ENCODE measurements at places on chromosomes 11 and 22.

- DNase-seq: no peak
These were observed 1.4 kb upstream of the OR4D11 start for GRCh38 chr11:59501931-59502330.

GRCh38 chr11:128731041-128731663, 37.3 kb downstream of the FLI1 start:
- no peak for DNase-seq

- DNase-seq: no peak
These were observed 3.2 kb upstream of the WNT11 start for GRCh38 chr11:76209375-76209972.

GRCh38 chr11:18091731-18092130, 14.2 kb downstream of the SAAL1 start:
- no peak for DNase-seq

DNA sequence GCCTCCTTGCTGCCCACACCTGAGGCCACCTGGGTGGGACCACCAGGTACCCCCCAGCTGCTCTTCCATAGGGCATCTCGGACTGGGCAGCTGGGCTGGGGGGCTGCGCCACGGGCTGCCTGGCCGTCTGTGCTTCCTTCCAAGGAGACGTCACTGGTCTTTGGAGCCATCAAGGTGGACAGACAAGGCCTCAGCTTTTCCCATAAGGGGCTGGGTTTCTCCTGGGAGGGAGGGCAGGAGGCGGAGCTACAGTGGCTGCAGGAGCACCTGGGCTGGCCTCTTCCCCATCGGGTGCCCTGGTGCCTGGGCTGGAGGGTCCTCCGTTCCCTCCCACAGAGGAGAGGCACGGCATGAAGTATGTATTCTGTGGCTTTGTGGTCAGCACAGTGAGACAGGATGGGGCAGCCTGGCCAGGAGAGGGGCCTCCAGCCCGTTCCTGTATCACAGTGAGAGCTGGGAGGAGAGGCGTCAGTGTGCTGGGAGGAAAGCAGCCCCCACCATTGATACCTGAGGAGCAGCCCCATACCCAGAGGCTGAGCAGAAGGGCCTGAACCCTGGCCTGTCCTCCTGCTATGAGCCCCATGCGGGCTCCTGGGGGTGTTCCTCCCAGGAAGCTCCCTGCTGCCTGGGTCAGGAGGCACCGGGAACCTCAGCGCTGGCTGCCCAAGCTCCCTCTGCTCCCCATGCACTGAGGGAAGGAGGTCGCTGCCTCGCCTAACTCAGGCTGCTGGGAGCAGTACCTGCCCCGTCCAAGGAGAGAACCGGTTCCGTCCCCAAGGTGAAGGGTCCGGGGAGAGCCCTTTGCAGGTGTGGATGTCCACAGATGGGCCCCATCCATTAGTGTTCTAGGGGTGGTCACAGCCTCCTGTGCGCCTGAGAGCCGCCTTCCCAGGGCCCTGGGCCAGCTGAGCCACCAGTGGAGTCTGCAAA, 1075.0 kb downstream of the BRD1 start:
- no peak for DNase-seq

DNA sequence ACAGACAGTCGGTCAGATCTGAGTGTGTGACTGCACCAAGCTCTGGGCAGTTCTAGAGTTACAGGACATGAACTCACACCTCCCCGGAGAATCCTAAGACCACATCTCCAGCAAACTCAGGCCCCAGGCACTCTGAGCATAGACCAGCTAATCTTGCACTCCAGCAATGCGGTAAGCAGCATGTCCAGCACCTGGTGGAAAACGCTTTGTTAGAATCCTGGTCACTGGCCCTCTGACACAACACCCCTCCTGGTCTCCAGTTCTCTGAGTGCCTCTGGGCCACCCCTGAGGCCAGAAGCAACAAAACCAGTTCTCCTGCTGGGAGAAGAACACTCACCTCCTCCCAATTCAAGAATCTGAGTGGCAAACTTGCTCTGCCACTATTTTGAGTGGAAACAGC, 82.7 kb upstream of the TMEM45B start:
- no peak for DNase-seq

DNA sequence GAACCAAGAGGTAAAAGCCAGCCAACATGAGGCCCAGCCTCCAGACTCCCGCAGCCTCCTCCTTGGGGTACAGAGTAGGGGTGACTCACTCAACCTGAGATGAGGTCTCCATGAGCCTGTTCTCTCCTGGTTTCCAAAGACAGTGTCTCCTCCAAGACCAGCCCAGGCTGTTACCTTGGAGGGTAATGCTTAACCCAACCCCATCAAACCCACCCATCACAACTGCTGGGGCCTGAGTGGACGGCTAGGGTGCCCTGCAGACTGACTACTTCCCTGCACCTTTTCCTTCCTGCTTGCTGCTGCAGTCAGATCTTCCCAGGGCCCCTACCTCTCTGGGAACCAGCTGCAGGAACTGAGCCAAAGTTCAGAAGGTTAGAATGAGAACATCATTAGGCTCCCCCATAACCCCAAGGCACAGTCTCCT, 5.1 kb upstream of the NOL12 start:
- DNase-seq: no peak

- DNase-seq: no peak
These were observed 2.5 kb downstream of the FGF3 start for GRCh38 chr11:69816671-69817070.

GRCh38 chr22:46738647-46739093, 618 bp upstream of the CERK start:
- no peak for DNase-seq

DNA sequence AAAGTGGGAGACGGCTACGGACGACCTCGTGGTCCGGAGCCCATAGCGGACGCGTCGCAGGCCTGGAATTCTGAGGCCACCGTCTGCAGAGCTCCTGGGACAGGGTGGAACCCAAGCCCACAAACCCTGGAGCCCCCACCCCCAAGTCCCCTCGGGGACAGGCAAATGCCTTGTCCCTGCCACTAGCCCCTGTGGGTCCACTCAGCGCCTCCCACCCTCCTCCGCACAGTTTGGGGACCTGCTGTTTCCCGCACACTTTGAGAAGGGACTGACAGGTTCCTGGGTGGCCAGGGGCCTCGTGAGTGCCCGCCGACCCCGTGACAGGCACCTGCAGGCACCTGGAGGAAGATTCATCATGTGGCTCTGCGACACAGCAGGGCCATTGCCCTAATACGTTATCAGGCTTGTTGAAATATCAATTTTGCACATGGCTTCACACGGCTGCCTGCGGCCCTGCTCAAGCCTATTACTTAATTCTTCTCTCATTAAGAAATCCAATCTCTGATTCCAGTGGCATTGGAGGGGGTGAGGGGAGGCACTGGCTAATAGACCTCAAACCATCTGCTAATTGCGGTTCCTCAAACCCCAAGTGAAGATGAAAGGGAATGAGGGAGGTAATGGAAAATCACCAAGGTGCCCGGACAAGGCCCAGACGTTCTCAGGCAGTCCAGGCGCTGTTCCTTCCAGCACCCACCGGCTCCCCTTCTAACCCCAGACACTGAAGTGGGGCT, 672.5 kb downstream of the BRD1 start:
- no peak for DNase-seq

- DNase-seq: no peak
These were observed 34.8 kb upstream of the E2F8 start for GRCh38 chr11:19275496-19275895.

- DNase-seq: no peak
These were observed at the start of gene SLC16A8 for GRCh38 chr22:38083931-38084631. TSS of gene SLC16A8 (minus strand) at chr22:38084184. CDS start at chr22:38082873, 1,311 bp downstream.

- no peak for DNase-seq
These were observed 15.4 kb upstream of the POU2AF2 start for GRCh38 chr11:111230122-111230465.

DNA sequence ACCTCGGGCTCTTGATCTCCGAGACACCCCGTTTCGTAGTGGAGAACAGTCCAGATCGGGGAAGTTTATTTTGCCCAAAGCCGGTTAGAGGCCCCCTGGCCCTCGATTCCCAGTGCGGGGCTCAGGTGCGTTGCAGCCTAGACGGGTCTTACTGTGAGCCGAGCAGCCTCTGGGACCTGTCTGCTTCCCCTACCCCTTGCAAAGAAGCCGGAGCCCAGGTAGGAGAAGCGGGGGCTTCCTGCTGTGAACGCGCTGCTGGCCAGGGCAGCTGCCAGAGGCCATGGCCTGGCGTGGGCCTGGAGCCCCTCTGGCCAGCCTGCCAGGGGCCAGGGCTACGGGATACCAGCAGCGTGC, 621 bp downstream of the TSPO start:
- no peak for DNase-seq

GRCh38 chr11:279966-280705, 1.9 kb downstream of the NLRP6 start:
- no peak for DNase-seq

DNA sequence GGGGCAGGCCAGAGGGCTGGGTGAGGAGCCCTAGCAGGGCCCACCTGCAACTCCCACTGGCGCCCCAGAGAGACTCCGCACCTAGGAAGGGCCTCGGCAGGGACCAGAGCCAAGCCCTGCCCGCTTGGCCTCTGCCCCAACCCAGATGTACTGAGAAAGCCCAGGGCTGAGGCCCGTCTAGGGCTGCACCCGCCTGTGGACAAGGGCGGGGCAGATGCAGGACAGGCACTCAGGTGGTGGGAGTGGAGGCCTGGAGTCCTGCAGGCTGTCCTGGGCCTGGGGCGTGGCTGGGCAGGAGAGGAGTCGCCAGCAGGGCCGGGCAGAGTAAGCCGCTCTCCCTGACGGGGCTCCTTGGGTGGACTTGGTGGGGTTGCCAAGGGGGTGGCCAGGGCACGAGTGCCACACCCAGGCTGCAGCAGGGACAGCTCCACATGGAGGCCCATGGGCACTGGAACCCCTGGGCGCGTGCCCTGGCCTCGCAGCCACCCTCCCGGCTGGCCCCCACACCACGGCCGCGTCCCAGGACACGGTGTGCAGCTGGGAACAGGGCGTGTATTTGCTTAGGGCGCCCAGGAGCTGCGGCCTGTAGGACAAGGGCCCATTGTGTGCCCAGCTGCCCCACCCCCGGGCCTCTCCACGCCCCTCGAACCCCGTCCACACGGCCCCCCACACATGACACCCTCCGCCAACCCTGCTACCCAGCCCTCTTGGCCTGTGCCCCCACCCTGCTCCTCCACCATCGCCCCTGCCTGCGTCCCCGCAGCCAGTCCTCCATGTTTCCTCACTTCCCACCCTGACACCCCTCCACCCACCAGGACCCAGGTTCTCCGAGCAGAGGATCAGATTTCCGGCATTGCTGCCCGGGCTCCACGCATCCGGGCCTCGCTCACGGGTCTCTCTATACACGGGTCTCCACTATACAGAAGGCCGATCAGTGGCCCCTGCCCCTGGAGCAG, 11.3 kb upstream of the PIM3 start:
- DNase-seq: no peak

DNA sequence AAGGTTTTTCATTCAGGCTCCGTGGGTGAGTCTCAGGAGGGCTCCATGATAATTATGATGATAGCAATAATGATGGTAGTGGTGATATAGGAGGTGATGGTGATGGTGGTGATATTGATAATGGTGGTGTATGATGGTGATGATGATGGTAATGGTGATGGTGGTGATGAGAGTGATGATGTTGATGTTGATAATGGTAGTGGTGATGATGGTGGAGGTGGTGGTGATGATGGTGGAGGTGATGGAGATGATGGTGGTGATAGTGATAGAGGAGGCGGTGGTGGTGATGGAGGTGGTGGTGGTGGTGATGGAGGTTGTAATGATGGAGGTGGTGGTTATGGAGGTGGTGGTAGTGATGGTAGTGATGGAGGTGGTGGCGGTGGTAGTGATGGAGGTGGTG, 79.4 kb downstream of the MPPED1 start:
- no peak for DNase-seq

- DNase-seq: no peak
These were observed 2.5 kb downstream of the OR56B4 start for GRCh38 chr11:6110011-6110410.

DNA sequence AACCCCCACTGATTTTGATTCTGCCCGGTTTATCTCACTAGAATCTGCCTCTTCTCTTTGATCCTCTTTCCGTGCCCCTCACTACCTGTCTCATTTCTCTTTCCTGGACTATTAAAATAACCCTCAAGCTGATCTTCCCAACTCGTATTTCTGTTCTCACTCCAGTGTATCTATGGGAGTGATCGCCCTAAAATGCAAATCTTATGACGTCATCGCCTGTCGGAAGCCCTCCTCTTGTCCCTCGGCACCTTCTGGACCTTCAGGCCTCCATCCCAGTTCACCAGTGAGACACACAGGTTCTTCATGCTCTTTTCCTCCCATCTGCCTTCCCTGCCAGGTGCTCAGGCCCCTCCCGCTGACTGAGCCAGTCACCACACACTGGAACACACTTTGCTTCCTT, 234.5 kb upstream of the TBCEL start:
- no peak for DNase-seq

- DNase-seq: no peak
These were observed 522 bp downstream of the RHOG start for GRCh38 chr11:3840004-3840869.

DNA sequence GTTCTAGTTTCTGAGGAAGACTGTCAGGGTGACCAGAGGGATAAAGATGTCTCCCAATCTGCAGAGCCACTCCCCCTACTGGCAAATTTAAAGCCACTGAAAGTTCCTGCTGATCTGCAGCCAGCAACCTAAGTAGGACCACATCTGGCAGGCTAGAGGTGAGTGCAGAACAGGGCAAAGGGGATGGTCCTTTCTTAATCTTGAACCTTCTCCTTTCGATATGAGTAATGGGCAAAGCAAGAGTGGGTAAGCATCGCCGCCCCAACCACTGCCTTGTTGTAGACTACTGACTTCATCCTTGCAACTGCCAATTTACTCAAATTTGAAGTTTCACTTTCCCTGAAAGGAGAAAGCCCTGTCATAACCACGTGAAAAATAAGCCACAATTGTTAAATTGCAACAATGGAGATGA, 30.7 kb downstream of the SCUBE2 start:
- DNase-seq: no peak

- no peak for DNase-seq
These were observed 123.0 kb downstream of the TRIM44 start for GRCh38 chr11:35785287-35786167.

- DNase-seq: no peak
These were observed 500 bp upstream of the ADSL start for GRCh38 chr22:40345815-40346184.

GRCh38 chr11:21121991-21122390, 452.6 kb downstream of the NELL1 start:
- no peak for DNase-seq

DNA sequence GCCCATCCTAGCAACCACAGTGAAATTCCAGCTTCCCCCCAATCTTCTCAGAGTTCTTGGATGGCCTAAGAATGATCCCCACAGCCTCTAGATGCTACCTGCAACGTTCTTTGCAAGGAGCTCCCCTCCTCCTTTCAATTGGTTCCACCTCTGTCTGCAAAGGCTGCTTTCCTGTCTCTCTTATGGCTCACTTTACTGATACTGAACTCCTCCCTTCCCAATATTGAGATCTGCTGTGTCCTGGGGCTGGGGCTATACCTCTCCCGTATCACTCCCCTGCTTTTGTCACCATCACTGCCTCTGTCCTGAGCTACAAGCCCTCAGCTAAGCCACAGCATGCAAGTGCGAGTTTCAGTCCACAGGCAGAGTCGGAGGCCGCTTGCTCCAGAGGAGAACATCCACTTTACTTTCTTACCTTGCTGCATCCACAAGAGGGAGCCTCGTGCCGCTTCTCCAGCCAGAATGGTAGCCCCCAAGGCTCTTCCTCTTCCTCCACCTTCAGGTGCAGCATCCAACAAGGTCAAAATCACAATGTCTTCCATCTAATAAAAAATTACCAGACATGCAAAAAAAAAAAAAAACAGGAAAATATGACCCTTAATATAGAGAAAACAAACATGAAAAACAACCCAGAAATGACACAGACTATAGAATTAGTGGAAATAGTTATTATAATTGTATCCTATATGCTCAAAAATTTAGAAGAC, 48.6 kb upstream of the TMEM45B start:
- no peak for DNase-seq

GRCh38 chr11:44733877-44734276, 7.1 kb downstream of the TSPAN18 start:
- DNase-seq: no peak

Measured in stimulated activated CD4-positive, alpha-beta T cell treated with anti-CD3 and anti-CD28 coated beads, Interleukin-1b, Interleukin-23, amount 100 ng/mL, for 1 hour (primary cell).